Ovary (tissue), 10 donors: ENCODE measurements at places on chromosomes 4 and X. TPM values are rescaled to one million over a fixed set of nuclear protein-coding genes. Genes with fewer than 3 reads are reported as not detected.

The PABPC5 gene
- polyA plus RNA-seq = 6.9 TPM

The TENM3 gene
- 0.82 TPM for polyA plus RNA-seq

The PRDM5 gene
- 9.0 TPM for polyA plus RNA-seq

DNA sequence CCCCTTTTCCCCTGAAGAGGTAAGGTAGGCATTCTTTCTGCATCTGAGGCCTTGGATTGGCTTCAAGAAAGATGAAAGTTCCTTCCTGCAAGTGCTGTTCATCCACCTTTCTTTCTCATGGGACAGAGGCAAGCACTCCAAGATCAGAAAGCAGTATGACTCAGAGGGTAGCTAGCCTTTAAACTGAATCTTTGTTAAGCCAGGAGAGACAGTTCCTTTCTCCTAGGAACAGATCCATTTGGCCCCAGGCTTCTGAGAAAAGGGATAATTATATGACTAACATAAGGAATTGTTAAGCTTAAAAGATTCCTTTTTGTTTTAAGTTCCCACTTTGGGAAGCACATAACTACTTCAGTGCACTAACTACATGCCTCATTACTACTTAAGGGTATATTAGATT, 192.0 kb downstream of the PPP3CA start:
- DNase-seq = no peak

DNA sequence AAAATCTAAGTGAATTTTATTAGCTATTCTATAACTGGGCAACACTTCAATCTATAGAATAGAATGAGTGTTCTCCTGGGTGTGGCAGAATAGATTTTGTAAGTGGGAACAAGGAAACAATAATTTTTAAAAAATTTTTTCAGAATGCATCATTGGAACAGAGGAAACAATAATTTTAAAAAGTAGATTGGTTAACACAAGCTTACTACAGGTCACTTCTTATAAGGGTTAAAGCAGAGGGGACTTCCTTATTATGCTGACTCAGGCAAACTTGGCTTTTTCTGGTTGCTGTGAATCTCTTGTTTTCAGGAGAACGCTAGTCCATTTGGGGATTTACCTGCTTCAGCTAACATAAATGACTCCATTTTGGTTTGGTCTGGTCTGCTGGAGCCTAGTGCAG, 52.5 kb downstream of the HOPX start:
- no peak for DNase-seq

- DNase-seq = peak; percentile 56
Observed at GRCh38 chr4:25913056-25913850, 767 bp upstream of the SMIM20 start.
